HS-27A (cell line): ENCODE measurements at places on chromosomes 16 and 17.

GRCh38 chr16:74169687-74170376, 126.8 kb upstream of the PSMD7 start:
- no peak for DNase-seq

- no peak for DNase-seq
Observed at GRCh38 chr16:531494-532125, 4.1 kb downstream of the CAPN15 start.

DNA sequence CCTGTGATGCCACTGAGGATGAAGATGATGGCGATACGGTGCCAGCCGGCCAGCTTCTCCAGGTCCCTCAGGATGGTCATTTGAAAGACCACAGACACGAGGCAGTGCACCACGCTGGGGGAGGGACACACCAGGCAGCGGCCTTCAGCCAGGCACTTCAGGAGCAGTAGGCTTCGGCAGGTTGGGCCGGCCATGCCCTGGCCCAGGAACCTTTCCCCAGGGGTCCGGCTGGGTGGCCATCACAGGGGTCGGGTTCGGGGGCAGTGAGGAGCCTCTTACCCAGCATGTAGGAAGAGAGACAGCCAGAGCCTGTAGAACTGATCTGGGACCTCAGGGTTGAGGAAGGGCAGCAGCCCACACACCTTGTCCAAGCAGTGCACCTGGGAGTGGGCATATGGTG, 5.3 kb downstream of the AANAT start:
- no peak for DNase-seq

GRCh38 chr16:58046936-58047335, 21.4 kb downstream of the MMP15 start:
- no peak for DNase-seq

- no peak for DNase-seq
Observed at GRCh38 chr16:8115814-8116213, 474.5 kb downstream of the TMEM114 start.

DNA sequence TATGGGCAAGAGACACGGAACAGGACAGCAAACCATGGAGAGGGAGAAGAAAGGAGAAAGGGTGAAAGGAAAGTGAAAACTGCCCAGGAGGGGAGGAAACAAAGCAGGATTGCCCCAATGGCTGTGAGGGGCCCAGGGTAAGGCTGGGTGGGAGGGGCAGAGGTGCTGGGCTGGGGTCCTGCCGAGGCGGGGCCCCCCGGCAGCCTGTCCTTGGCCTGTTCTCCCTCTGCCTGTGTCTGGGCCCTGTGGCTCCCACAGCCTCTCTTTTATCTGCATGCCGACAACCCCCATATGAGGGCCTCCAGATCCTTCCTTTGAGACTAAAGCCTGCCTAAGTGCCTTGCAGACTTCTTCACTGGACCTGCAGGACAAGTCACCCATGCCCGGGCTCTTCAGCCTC, 15.5 kb downstream of the ZNHIT3 start:
- DNase-seq, result no peak

GRCh38 chr16:71474864-71475263, 12.8 kb upstream of the ZNF23 start:
- DNase-seq, result peak; percentile 94
